ENCODE measurements at places on chromosomes 16 and 17.

GRCh38 chr16:82639666-82640336 is 13.0 kb downstream of the CDH13 start:
- DNase-seq = peak; percentile 63

GRCh38 chr17:7260651-7261378 is 1.5 kb downstream of the CLDN7 start:
- DNase-seq = peak; percentile 58

DNA sequence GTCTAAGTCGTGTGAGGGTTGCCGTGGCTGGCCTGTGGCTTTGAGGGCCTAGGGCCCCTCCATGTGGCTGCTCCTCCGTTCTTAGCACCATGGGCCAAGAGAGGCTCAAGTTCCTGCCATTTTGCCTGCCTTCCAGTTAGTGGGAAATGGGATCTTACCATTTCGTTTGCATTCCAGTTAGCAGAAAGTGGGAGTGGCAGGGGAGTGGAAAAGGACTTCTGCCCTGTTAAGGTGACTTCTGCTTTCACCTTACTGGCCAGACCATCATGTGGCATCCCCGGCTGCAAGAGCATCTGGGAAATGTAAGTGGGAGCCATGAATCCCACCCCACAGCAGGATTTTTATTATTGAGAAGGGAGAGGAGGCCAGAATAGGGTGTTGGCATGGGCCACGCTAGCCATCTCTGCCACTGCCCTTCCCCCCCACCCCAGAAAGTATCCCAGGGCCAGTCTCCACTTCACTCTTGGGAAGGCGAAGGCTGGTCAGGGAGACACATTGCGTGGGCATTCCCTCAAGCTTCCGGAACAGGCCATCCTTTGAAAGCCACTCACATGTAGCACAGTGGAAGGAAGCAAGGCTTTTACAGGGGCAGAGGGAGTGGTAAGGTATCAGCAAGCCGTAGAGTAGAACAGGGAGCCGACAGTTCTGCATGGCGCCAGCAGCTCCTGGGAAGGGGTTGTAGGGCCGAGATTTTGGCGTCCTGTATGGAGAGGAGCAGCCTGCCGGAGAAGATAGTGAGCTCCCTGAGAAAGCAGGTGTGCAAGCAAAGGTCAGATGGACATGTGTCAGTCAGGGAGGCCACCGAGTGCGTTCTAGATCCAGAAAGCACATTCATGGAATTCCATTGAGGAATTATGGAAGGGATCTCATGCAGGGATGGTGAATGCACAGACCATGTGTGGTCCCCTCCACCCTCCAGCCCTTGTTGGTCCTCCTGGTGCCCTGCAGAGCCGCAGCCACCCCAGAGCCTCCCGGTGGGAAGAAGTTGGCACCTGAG is 33.4 kb downstream of the CMIP start:
- DNase-seq = no peak

DNA sequence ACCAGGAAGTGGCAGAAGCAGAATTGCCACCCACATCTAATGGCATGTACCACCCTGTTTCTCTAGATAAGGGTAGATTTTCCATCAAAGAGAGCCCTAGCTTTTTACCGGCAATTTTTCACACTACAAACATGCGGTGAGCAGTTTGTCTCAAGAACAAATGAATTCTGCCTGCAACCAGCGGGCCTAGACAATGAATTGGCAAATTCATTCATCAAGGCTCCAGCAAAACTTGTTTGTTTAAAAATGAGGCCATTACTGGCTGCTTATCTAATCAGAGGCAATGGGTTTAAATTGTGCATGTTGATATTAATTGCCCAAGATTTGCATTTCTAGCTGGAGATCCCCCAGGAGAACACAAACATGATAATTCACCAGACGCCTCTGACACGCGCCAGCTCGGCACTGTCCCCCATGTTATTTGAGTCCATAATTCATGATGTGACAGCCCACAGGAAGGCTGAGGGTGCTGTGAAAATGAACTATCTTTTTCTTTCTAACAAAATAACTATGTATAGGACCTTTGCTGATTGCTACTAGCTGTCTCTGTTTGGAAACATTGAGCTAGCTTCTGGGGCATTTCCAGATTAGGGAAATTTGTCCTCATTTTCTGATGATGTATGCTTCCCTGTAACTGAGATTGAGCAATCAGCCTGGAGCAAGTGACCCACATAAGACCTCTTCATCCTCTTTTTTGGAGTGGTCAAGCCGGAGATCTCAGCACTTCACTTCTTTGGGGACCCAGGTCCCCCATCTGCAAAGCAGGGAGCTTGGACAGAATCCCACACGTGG is 80.8 kb downstream of the CNGB1 start:
- peak; percentile 69 for DNase-seq

- no peak for DNase-seq
These were observed 275.8 kb upstream of the MAF start for GRCh38 chr16:79876332-79876730.

DNA sequence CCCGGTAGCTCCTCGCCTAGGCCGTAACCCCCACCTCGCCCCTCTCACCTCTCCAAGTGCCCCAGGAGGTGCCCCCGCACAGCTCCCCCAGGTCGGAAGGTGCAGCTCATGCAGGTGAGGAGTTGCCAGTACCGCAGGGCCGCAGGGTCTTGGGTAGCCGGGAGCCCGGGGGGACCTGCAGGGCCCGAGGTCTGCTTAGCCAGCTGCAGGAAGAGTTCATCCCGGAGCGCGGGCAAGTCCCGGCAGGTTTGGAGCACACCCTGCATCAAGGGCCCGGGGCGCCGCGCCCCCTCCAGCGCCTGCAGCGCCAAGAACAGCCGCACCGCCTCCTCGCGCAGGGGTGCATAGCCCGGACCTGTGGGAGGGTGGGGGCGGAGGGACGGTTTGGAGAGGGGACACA is 4.8 kb downstream of the PLEKHH3 start:
- no peak for DNase-seq

- peak; percentile 77 for DNase-seq
These were observed 800 bp downstream of the COX4I1 start for GRCh38 chr16:85800321-85800669.

DNA sequence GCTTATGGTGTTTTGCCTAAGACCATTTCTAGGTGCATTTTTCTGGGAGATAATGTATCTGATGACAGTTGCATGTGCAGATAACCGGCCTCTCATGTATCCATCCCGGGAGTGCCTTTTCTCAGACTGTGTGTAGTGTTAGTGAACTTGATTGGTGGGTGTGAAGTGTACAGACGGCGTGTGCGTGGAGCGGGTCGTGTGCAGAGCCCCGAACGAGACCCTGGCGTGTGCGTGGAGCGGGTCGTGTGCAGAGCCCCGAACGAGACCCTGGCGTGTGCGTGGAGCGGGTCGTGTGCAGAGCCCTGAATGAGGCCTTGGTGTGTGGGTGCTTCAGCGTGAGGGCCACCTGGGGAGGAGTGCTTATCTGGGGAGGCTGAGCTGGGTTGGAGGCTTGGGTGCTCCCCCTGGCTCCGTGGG is 28.9 kb upstream of the ZNF750 start:
- no peak for DNase-seq

DNA sequence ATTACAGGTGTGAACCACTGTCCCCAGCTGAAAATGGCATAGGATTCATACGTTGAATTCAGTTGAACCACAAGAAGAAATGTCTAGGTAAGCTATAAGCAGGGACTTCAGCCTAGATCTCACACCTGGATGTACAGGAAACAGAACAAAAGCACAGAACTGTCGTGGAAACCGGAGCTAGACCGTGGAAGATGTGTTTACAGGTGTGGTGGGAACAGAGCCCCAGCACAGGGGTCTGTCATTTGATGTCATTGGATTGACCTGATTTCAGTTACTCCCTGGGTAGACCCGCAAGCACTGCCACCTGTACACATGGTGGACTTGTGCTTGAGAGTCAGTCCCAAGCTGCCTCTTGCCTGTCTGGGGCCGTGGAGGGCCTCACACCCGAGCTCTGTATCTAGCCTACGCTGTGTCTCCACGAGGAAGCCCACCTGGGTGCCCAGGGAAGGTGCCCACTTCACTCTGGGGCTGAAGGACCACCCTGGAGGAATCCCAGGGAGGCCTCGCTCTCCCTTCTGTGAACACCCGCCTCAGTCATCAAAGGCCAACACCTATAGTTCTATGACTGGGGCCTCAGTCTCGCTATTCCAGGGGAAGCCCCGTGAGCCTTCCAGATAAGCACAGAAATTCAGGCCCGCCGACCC is 32.2 kb upstream of the MLKL start:
- DNase-seq = no peak

- DNase-seq = no peak
These were observed 25.1 kb downstream of the SMARCE1 start for GRCh38 chr17:40622509-40622928.

- DNase-seq = peak; percentile 32
These were observed 109.1 kb upstream of the CDC42EP4 start for GRCh38 chr17:73420897-73421296.

GRCh38 chr17:45018514-45018847 is 33.0 kb downstream of the DCAKD start:
- peak; percentile 19 for DNase-seq

- no peak for DNase-seq
These were observed 26.9 kb upstream of the ZFP90 start for GRCh38 chr16:68512183-68512582.

GRCh38 chr16:35011-35677 is 18.3 kb downstream of the POLR3K start:
- DNase-seq = no peak

GRCh38 chr16:22424161-22424937 is 49.9 kb upstream of the CDR2 start:
- peak; percentile 85 for DNase-seq

DNA sequence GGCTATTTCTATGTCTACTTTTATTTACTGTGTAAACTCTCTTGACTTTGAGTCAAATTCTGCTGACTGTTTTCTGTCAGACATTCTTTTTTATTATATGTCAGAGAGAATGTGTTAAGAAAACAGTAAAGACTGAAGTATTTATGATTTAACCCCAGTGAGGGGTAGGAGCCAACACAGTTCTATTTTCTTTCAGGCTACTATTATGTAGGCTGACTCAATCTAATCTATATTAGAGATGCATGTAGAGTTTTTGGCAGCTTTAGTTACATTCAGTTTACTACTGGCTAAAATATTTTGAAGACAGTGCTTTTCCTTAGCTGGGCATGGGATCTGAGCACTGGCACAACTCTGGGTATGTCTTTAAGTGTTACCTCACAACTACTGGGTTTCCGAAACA is 1108.0 kb downstream of the CDH11 start:
- DNase-seq = no peak

DNA sequence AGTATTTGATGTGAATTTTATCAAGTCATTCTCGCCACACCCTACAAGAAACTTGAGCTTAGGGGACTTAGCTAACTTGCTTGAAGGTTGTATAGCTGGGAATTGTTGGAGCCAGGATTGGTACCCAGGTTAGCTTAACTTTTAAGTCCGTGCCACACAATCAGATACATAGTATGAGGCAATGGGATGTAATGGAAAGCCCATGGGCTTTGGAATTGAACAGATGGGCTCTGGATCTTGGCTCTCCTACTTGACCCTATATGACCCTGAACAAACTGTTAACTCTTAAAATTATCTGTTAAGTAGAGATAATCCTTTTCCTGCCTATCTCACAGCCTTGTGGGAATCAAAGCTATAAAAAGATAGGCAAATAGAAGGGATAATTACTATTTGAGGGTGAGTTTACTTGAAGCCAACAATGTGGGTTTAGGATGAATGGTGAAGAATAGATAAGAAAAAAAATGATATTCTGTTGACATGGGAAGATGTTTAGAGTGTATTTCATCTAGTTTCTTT is 51.9 kb upstream of the CACNG3 start:
- no peak for DNase-seq

DNA sequence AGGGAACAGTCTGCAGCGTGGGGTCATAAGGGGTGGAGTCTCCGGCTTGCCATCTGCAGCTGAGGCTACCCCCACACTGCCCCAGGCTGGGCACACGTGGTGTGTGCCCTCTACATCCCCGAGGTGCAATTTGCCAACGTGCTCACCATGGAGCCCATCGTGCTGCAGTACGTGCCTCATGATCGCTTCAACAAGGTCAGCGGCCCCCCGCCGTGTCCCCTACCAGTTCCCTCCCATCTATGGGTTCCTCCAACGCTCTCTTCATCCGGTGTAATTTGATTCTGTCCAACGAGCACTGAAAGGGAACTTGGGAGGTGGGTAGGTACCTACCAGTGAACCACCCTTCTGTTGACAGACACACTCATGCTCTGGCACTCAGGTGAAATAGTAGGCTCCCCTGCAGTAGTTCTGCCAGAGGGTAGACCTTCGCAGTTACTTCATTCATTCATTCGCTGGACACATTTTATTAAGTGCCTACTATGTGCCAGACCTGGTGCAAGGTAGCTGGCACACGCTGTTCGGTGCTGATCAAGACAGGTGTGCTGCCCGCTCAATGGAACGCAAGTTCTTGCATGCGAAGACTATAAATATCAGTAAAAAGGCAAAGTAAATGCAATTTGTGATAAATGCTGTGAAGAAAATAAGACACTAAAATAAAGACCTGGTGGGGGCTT is 2.7 kb downstream of the MLLT6 start:
- DNase-seq = no peak

DNA sequence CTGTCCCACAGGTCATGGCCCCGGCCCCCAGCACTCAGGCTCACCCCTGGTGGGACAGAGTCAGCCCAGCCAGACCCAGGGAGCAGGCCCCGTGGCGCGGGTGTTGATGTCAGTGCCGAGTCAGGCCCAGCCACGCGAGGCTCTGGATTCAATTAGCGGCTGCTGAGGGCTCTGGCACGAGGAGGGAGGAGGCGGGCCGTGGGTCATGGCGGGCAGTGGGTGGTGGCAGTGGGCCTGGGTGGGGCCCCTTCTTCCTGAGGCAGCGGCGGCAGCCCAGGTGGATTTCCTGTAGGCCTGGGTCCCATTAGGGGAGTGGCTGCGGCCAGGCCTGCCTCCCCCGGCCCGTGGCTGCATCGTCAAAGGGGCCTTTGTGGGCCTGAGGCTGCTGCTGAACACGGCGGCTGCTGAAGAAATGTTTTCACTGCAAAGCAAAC is 12.9 kb downstream of the VASN start:
- DNase-seq = peak; percentile 95

GRCh38 chr17:2087597-2088211 is 32.8 kb downstream of the HIC1 start:
- peak; percentile 54 for DNase-seq

DNA sequence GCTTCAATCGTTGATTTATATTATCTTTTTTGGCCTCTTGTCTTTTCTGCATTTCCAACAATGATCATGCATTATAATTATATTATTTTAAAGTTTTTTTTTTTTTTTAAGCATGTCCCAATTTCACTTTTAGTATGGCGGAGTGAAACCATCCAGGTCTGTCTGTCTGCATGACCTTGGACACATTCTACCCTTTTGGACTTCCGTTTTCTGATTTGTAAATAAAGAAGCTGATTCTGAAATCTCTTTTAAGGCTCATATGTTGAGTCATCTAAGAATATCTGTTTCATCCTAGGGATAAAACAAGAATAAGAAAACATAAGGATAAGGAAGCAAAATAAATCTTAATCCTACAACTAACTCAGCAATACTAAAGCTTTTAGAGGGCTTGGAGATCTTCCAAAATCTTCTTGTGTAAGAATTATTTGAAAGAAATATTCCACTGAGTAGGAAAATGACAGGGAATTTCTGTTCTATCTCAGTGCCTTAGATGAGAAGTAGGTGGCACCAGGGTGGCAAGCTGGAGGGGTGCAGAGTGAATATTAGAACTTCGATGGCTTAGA is 195.7 kb upstream of the TOX3 start:
- DNase-seq = no peak

Data from GM23248 (cell line).